ENCODE measurements at places on chromosomes 7 and 10.

GRCh38 chr7:149692557-149692982 is 80.8 kb downstream of the ZNF467 start:
- no peak for DNase-seq

DNA sequence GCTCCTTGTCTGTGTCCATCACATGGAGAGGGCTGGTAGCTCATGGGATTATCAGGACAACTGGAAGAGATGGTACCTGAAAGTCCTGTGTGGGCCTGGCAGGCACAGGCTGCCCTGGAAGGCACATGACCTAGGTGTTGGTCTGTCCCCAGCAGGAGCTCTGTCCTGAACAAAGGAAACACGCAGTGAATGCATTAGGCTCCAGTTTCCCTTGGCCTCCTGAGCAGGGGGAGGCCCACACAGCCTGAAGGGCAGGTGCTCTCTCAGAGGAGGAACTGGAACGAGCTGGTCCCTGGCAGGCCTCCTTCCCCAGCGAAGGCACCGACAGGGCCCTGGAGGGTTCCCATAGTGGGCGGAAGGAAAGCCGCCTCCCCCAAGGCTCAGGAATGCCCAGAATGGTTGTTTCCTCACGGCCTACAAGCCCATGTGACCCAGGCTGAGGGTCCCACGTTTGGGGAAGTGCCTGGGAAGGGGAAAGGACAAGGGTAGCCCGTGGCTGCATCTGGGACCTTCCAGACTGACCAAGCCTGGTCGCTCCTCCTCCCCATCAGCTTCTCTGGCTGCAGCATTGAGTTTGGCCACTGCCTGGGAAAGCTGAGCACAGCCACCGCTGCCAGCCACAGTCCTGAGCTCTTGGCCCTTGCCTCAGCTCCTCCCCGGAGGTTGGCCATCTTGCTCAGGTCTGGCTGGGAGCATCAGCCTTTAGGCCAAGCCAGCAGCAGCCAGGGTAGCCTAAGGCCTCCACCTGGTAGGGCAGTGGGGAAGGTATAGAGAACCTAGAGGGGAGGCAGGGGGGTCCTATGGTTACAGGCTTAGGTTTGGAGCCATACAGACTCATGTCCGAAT is 21.8 kb downstream of the CXCL12 start:
- DNase-seq = no peak

DNA sequence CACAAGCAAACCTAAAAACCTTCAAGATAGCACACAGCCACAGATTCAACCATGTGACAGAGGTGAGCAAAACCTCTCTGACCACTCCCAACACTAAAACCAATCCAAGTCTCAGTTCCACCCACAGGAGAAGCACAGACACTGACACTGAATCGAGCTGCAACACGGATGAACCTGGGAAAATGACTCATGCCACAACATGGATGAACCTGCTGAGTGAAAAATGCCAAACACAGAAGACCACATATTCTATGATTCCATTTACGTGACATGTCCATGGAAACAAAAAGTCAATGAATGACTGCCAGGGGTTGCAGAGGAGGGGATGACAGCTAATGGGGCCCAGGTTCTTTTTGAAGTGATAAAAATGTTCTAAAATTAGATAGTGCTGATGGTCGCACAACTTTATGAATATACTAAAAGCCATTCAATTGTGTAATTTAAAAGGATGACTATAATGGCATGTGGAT is 22.0 kb downstream of the CYTH3 start:
- DNase-seq = peak; percentile 80

DNA sequence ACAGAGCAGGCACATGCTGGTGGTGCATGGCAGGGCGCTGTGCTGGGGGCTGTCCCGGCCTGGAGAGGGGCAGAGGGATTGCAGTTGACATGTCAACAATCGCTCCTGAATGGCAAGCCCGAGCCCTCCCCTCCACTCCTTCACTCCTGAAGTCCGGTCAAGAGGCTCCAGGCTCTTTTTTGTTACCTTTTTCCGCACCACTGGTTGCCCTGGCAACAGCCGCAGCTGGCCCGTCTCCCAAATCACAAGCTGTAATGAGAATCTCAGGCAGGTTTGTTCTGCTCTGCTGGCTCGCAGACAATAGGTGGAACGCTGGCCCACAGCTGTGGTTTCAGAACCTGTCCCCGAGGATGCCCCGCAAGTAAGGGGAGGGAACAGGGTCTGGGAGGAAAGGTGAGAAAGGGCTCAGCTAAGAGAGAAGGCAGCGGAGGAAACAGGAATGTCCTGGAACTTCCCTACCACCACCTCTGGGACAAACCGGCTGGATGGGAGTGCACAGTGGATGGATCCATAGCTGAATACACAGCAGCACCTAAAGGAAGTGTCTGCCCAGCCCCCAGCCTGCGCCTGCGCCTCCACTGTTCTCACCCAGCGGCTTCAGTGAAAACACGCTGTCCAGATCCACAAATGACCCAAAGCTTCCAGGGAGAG is 58.9 kb downstream of the CALML3 start:
- DNase-seq = no peak

GRCh38 chr7:139715194-139715815 is 62.5 kb downstream of the HIPK2 start:
- no peak for DNase-seq

- no peak for DNase-seq
Observed at GRCh38 chr10:112855134-112855533, 94.9 kb upstream of the TCF7L2 start.

DNA sequence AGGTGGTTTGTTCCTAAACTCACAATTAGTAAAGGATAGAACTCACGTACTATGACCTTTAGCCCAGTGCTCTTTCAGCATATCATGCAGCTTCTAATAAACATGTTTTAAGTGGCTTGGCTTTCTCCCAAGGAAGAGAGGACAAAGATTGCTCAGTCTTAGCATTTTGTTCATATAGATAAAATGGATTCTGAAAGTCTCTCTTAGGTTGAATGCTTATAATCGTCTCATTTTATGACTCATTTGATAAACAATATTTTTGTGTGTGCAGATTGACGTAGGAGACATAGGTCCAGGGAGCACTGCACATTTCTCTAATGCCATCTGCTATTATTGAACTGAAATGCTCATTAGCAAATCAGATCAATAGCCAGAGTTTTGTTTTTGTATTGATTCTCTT is 44.8 kb downstream of the GNAT3 start:
- DNase-seq = peak; percentile 32

- peak; percentile 99 for DNase-seq
Observed at GRCh38 chr7:1961701-1962276, 271.0 kb downstream of the MAD1L1 start.

GRCh38 chr7:28729727-28730126 is 228.4 kb downstream of the TRIL start:
- DNase-seq = peak; percentile 36

- DNase-seq = no peak
Observed at GRCh38 chr7:45708046-45708950, 134.1 kb downstream of the ADCY1 start.

DNA sequence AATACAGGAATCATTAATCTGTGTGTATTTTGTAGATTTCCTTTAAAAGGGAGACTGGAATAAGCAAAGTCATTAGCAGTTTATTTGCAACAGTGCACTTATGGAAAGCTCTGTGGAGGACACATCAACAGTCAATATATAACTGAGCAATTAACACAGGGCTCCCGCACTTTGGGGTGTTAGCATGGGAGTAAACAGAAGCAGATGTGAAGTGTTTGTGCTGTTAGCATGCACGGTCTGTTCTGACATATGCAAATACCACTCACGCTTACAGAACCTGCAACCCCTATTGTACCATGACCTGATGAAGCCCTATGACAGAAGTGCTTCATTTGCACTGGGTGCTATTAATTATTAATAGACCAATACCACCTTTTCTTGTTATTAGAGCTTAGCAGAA is 118.9 kb downstream of the PPP1R3A start:
- no peak for DNase-seq

DNA sequence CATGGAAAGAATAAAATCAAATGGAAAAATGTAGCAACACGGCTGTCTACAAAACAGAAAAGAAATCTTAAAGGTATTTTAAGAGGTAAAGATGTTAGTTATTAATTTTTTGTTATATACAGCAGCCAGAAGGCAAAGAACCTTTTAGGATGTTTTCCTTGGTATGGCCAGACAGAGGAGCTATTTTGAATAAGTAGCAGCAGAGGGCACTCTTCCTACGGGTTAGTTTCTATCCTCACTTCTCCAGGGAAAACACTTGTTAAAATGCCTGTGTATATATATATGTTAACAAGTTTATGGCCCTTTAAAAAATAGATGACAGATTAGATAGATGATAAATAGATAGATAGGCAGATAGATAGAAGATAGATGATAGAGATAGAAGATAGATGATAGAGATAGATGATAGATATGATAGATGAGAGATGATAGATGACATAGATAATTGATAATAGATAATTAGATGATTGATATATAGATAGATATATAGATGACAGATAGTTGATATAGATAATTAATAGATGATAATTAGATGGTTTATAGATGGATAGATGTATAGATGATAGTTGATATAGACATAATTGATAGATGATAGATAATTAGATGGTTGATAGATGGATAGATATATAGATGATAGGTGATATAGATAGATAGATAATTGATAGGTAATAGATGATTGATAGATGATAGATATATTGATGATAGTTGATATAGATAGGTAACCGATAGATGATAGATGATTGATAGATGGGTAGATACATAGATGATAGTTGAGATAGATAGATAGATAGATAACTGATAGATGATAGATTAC is 57.8 kb upstream of the WIPF3 start:
- DNase-seq = peak; percentile 36

- DNase-seq = no peak
Observed at GRCh38 chr7:116229366-116229765, 19.0 kb downstream of the TES start.

DNA sequence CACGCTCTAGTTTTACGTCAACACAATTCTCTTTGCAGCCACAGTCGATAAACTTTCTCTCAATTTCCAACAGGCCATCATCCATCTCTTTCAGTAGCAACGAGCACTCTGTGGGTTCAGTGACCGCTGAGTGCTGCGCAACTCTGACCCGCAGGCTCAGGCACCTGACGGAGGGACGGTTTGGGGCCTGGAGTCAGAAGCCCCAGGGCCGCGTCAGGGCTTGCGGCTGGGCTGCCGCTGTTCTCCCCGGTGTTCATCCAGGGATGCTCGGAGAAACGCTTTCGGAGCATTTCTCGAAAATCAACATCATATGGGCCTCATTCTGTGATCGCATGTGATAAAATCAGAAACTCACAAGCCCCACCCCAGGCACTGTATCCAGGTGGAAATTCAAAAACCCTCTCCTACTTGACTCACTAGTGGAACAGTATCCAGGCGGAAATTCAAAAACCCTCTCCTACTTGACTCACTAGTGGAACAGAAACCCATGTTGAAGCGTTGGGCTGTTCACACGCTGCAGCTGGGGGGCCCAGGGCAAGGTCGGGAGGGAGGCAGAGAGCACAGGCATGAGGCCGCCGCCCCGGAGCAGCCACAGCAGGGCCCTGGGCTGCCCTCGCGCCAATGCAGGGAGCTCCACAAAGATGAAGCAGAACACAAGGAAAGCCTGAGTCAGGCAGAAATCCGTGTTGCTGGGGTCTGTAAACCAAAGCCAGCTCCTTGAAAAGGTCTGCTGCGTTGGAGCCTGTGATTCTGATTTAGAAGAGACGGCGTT is 73.3 kb upstream of the NKX6-2 start:
- no peak for DNase-seq

DNA sequence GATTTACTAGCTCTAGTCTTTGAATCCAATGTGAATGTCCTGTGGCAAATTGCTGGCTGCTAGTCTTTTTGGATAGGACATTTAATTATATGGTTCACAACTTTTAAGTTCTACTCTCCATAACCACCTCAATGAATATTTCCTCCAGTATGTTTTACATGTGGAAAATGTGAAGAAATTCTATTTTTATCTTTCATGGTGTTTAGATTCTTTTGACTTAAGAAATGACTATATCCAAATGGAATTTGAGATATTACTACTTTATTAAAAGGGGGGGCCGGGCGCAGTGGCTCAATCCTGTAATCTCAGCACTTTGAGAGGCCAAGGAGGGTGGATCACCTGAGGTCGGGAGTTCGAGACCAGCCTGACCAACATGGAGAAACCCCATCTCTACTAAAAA is 202.0 kb downstream of the ARL4A start:
- DNase-seq = peak; percentile 57

- DNase-seq = peak; percentile 83
Observed at GRCh38 chr7:46157404-46157803, 236.3 kb upstream of the IGFBP3 start.

GRCh38 chr10:16816171-16816570 is 1.1 kb downstream of the RSU1 start:
- no peak for DNase-seq

GRCh38 chr10:24900888-24901685 is 51.3 kb downstream of the PRTFDC1 start:
- DNase-seq = no peak

DNA sequence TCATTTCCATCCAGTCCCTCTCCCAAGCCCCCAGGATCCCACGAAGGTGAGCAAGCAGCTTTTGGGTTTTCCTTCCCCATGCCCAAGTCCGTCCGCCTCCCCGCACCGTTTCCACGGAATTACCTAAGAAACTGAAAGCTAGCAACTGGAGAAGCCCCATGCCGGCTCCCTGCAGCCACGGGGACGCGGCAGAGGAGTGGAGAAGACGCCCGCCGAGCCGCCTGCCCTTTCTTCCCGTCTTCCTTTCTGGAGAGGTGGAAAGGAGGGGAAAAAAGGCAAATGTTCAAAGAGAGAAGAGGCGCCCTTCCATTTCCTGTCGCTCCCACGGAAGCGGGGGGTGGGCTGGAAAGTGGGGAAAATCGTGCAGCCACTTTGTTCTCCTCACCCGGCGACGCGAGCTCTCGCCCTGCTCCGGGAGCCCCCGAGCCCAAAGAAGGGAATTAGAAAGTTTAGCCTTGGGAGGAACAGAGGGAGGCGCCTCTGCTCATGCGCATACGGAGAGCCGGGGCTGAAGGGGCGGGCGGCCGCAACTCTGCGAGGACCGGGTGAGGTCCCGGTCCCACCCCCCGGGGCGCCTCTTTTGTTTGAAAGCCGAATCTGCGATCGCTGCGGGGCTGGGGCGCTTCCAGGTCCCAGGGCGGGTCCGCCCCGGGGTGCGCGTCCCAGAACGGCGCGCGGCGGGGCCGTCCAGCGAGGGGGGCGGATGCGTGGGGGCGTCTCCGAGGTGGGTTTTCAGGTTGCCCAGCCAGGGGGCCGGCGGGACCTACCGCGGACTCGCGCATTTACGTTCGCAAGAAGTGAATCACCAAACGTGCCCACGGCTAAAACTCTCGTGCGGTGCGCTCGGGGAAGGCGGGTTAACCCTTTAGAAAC is at the start of gene LAMB1:
Gene LAMB1, minus strand, starts transcription at position 436 of the 873 bp plus-strand sequence. Its CDS starts 276 bp downstream, at position 160.
- DNase-seq = peak; percentile 86

Data from fibroblast of skin of right biceps (primary cell).